ENCODE measurements at places on chromosomes 7 and 10.

DNA sequence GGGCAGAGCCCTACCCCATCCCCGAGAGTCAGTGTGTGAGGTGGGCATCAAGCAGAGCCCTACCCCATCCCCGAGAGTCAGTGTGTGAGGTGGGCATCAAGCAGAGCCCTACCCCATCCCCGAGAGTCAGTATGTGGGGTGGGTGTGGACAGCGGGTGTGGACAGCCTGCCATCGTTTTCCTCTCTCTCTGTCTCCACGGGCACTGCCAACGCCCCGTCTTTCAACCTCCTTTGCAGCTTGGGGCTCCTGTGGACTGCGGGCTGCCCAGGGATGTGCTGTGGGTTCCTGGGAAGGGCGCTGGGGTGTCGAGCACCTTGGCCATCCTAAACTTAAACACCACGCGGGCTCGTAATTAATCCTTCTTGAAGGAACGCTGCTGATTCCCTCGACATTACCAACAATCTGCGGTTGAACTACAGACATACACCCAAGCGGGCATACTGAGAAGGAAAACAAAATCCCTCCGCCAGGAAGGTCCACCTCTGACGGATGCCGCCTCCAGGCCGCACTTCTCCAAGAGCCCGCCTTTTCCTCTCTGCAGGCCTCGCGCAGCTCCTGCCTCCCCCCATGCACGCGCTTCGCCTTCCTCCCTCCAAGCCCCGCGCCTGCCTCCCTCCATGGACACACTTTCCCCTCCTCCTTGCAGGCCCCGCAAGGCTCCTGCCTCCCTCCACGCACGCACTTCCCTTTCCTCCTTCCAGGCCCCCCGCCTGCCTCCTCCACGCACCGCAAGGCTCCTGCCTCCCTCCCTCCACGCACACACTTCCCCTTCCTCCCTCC is 65.1 kb downstream of the ADARB2 start:
- no peak for DNase-seq

GRCh38 chr10:20302033-20302432 is 485.8 kb downstream of the PLXDC2 start:
- DNase-seq: no peak

GRCh38 chr7:4730971-4731370 is 44.5 kb upstream of the AP5Z1 start:
- DNase-seq: no peak

DNA sequence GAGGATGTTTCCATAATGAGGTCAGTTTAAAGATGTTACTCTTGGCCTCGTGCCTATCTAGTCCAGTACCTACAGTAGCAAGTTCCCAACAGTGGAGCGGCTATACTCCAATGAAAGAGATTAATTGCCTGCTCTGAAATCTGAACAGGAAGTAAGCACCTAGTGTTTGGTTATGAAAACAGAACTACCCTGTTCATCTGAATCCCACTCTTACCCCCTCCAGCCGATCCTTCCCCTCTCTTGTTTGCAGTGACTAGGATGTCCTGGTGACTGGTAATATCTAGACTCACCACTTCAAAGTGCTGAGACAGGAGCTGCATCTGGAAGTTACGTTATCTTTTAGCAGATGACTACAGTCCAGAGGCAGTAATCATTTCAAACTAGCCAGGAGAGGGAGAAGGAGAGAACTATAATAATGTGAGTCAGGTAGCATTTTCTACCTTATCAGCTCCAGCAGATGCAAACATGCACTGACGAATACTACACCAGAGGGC is 666.7 kb upstream of the NRP1 start:
- no peak for DNase-seq

Measured in NCI-H748 treated with DMSO at 0.1 percent for 48 hours (cell line).